ENCODE measurements at places on chromosomes 1 and 21. TPM values are rescaled to one million over a fixed set of nuclear protein-coding genes. Genes with fewer than 3 reads are reported as not detected.

DNA sequence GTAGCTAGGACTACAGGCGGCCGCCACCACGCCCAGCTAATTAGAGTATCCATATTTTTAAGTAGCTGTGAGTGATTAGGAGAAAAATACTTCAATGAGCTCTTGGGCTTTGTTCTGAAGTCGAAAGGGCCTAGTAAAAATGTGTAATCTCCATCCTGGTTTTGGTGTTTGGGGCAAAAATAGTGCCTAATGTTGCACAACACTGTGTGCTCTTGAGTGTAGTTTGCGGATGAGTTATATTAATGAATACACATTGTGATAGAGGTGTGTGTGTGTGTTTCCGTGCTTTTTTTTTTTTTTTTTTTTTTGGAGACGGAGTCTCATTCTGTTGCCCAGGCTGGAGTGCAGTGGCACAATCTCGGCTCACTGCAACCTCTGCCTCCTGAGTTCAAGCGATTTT is 6.3 kb upstream of the ARID1A start:
- no peak for DNase-seq

- no peak for DNase-seq
These were observed 78.7 kb downstream of the PBX1 start for GRCh38 chr1:164637461-164638375.

- DNase-seq = peak; percentile 58
These were observed 5.7 kb downstream of the HAPLN2 start for GRCh38 chr1:156624814-156625435.

- no peak for DNase-seq
These were observed 102.6 kb upstream of the ZNF644 start for GRCh38 chr1:91124290-91124985.

DNA sequence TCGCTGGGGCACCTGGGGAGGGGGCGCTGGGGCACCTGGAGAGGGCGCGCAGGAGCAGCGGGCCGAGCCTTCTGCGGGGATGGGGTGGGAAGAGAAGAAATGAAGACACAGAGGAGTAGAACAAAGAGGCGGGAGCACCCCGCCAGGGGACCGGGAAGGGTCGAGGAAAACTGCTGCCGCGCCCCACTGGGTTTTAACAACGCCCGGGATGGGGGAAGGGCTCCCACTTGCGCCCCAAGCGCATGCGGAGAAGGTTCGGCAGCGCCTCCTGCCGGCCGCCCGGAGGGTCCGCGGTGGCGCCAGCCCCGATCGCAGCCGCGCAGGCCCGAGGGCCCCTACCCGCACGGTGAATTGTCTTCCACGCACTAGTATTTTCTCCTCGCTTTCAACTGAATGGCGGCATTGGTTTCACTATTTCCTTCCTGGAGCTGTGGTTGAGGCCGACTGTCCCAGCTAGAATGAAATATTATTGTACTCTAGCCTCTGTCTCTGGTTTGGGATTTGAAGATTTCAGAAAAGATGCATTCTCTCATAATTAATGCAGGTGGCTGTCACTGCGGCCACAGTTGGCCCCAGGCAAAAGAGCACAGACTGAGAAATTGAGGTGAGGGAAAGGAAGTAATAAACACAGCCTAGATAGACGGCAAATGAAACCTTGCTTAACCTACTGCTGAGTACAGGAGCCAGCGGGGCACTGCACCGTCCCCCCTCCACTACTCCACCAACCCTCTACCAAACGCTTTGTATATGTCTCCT is 57.3 kb downstream of the MAB21L3 start:
- DNase-seq = peak; percentile 93

DNA sequence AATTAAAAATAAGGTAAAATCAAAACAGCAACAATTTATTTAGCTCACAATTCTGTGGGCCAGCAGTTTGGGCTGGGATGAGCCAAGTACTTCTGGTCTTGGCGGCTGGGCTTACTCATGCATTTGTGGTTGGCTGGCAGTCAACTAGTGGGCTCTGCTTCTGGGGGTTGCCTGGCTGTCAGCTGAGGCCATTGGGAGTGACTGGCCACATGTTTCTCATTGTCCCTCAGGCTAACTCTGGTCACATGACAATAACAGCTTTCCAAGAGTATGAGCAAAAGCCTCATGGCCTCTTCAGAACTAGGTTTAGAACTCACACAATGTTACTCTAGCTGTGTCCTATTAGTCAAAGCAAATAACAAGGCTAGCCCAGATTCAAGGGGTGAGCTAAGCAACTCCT is 15.6 kb upstream of the CHIA start:
- no peak for DNase-seq

DNA sequence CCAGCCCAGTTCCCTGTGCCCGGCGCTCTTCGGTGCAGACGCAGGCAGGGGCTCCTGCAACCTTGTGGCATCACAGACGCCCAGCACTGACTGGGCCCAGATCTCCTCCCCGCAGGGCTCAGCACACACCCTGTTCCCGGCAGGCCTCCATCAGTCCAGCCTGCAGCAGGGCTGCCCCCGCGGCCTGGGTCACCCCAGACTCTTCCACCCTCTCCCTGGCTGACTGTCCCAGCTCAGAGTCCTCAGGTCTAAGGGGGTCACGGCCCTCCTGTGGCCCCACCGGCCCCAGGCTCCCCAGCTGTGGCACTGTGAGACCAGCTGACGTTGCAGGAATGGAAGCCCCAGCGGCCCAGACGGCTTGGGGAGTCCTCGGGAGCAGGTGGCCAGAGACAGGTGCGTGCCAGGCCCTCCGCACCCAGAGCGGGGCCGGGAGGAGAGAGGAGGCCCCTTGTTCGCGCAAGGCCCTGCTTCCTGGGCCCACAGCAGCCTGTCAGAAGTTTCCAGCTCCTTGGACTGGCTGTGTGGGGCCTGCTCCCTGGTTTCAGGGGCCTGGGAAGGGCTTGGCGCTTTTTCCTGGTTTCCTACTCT is 4.2 kb downstream of the B3GALT6 start:
- DNase-seq = no peak

DNA sequence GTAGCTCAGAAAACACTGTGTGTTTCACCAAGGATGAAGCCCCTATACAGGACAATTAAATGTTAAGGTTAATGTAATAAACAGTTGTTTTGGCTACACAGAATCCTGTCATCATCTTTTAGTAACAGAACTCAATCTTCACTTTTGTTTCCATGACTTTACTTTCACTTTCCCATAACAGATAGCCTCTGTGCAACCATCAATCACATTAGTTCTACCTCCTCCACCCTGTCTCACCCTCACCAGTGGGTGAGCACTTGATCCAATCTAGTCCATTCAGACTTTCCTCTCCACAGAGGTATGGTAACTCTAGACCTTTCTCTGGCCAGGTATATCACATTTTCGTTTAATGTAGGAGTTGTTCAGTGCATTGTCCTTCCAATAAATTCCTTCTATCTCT is 1018.5 kb downstream of the ADGRL2 start:
- DNase-seq = no peak

DNA sequence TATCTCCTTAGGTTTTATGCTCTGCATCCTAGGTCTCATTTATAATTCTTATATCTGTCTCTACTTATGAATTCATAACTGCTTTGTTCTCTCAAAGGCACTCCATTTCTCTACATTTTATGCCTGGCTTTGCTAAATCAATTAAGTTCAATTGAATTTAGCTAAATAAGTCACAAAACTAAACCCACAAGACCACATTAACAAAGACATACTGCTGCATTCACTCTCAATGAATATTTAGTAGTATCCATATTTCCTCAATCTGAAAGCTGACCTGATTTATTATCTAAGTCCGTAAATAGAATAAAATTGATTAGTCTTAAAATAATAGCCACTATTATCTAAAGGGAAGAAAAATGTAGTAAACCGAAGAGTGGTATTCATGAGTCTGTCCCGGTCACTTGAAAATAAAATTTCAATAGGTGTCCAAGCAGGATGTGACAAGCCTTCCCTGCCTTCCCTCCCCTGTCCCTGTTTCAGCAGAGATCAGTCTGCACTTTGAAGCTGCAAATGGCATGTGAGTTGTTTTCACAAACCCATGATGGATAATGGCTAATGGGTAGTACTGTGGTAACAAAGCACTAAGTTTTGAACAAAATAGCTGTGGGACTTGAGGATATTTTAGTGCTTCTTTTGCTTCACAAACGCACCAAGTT is 295.0 kb upstream of the NCAM2 start:
- DNase-seq = no peak

DNA sequence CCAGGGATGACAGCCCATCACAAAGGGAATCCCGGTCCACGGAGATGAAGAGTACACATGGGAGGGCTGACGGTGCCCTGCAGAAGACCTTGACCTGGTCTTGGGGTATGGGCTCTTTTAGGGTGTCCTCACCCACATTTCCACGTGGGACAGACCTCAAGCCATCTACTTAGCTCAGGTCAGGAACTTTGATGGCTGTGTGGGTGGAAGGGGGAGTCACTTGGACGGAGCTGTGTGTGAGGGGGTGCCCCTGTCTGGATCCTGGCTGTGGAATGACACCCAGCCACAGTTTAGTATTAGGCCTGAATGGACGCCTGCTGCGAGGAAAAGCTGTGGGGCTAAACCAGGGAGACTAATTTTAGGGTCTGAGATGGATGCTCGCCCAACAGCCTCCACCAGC is 10.9 kb upstream of the MIXL1 start:
- DNase-seq = no peak

- no peak for DNase-seq
These were observed 5.7 kb upstream of the KCNE1 start for GRCh38 chr21:34517491-34518245.

PHGDH gene
- total RNA-seq = 51.7 TPM

TP73 gene
- 0.29 TPM for total RNA-seq

INSRR gene
- total RNA-seq = not detected

ACTRT2 gene
- not detected for total RNA-seq

HES2 gene
- 5.7 TPM for total RNA-seq

CFAP141 gene
- total RNA-seq = not detected

WRAP73 gene
- total RNA-seq = 18.5 TPM

All from upper lobe of right lung (tissue), 1 donor.